ENCODE measurements at places on chromosomes 13 and 19. TPM values are rescaled to one million over a fixed set of nuclear protein-coding genes. Genes with fewer than 3 reads are reported as not detected.
A peak's percentile ranks its signal among the peaks of the same experiment; 100 is the strongest.

Gene RDH8
- not detected for total RNA-seq

- DNase-seq, result no peak
Measured at GRCh38 chr13:99847318-99847750, 124.2 kb downstream of the ZIC5 start.

DNA sequence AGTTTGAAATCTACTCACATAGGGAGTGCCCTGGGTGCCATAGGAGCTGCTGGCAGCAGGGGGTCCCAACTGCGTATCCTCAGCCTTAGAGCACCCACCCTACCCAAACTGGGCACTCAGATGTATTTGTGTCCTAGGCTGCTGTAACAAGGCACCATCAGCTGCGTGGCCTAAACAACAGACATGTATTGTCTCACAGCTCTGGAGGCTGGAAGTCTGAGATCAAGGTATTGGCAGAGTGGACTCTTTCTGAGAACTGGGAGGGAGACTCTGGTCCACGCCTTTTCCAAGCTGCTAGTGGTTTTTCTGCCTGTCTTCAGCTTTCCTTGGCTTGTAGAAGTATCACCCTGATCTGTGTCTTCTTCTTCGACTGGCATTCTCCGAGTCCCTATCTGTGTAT is 83.6 kb downstream of the FGF14 start:
- no peak for DNase-seq

Gene TLE6
- 0.99 TPM for total RNA-seq

Gene ZNF266
- total RNA-seq, result 8.5 TPM

DNA sequence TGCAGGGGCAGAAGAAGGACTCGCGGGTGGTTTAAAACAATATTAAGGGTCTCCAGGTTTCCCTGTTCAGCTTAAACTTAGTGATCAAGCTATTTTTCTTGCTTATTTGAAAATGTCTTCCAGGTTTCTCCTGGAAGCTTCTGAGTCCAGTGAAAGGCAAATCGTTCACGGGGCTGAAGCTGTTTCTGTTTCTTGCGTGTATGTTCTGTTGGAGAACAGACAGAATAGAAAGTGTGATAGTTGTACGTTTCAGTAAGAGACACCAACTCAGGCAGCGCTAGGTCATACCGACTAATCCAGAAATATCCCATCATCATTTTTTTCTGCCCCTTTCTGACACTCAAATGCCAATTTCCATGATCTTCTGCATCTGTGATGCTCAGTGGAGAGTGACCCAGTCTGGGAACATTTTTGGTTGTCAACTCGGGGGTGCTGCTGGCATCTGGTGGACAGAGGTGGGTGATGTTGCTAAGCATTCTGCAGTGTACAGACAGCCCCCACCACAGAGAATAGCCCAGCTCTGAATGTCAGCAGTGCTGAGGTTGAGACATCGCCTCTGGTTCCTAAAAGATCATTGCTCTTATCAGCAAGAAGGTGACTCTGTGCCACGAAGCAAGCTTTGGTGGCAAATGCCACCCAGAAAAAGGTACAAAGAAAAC is 4.3 kb downstream of the KLF2 start:
- peak; percentile 78 for DNase-seq

GRCh38 chr19:34589730-34590129 is 87.2 kb downstream of the SCGB2B2 start:
- DNase-seq, result no peak

Gene TBXA2R
- total RNA-seq, result 1.5 TPM

Gene INSR
- 28.0 TPM for total RNA-seq

DNA sequence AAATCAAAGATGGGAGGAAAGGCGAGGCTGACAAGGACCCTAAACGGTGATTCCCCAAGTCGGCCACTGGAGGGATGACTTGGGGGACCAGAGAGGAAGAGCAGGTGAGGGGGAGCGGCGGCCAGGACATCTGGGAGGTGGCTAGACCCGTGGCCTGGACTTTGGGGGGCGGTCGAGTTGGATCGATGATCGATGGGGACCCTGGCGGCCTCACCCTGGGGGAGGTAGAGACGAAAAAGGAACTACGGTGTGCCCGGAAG is 7.7 kb upstream of the CIRBP start:
- DNase-seq, result no peak

Gene ZNF497
- total RNA-seq, result 0.65 TPM

Gene SPIB
- not detected for total RNA-seq

Gene SHISA7
- not detected for total RNA-seq

- DNase-seq, result peak; percentile 11
Measured at GRCh38 chr13:98761126-98761985, 8.9 kb upstream of the SLC15A1 start.

Gene ZNF99
- total RNA-seq, result not detected

- DNase-seq, result no peak
Measured at GRCh38 chr13:112053167-112053743, 13.7 kb upstream of the SOX1 start.

GRCh38 chr13:66171920-66172319 is 1058.2 kb downstream of the PCDH9 start:
- no peak for DNase-seq

DNA sequence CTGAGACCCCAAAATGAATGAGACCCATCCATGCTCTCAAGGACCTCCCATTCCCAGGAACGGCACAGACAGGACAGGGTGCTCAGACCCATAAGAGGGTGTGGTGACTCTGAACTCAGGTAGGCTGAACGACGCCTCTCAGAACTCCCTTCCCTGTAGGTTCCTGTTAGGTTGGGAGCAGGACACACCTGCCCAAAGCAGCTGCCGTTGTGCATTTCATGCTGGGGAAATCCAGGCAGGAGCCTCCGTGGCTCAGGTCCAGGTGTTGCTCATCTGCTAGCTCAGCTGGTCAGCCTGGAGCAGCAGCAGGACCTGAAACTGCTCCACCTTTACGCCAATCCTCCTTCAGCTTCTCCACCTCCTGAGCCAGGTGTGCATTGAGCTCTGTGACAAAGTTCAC is 19.1 kb upstream of the TEX101 start:
- DNase-seq, result no peak

- no peak for DNase-seq
Measured at GRCh38 chr19:32829345-32829896, 40.1 kb downstream of the SLC7A9 start.

Data from lung microvascular endothelial cell (primary cell).